ENCODE measurements at places on chromosomes 4 and X.

DNA sequence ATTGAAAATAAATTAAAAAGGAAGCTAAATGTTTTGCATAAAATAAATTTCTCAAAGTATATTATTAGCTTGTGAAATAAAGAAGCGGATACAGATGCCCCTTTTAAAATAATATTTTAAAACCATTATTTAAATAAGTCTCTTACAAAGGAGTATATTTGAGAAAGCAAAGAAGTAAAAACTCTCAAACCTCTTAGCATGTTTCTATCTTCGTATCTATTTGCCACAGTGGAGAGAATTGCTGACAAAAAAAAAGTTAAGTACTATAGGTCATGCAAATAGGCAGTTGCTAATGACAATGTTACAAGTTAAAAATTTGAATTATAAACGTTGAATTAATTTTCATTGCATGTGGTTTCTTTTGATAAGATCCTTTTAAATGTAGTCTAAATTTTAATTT lies 44.5 kb upstream of the PDGFRA start:
- no peak for DNase-seq

DNA sequence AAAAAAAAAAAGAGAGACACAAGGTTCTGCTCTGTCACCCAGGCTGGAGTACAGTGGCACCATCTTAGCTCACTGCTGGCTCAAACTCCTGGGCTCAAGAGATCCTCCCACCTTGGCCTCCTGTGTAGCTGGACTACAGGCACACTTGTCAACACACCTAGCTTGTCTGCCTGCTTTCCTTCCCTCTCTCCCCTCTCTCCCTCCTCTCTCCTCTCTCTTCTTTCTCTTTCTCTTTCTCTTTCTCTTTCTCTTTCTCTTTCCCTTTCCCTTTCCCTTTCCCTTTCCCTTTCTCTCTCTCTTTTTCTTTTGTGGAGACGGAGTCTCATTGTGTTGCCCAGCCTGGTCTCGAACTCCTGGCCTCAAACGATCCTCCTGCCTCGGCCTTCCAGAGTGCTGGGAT lies 132.1 kb downstream of the DIPK2B start:
- no peak for DNase-seq

- no peak for DNase-seq
Observed at GRCh38 chrX:120334603-120335002, 23.3 kb upstream of the TMEM255A start.

DNA sequence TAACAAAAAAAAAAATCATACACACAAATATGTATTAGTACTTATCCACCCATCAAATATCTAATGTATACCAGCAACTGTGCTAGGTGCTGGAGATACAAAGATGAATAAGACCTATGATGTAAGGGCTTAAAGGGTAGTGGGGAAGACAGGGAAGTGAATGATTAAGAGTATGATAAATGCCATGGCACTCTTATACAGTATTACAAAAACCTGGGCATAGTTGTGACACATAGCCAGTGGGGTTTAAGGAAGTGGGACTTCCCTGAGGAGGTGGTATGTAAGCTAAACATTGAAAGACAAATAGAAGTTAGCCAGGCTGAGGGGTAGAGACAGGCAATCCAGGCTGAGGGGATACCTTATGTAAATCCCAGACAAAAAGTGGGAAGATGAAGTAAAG lies 23.5 kb downstream of the CHM start:
- DNase-seq = no peak

GRCh38 chr4:41538887-41539498 lies 1.0 kb downstream of the LIMCH1 start:
- DNase-seq = no peak

DNA sequence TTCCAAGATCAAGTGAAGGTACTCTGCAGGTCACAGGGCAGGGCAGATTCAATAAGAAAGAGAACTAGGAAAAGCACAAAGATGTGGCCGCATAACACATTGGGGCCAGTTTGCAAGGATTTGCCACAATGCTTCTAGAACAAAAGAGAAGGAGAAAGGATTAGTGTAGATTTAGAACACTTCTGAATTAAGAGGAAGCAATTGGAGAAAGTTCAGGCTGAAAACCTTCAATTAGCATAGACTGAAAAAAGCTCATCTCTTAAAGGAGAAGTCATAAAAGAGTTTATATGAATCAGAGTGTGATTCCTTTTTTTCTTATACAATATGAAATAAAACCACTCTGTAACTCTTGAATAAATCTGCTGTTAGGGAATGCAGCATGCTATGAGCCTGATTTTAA lies 215.6 kb upstream of the FAT1 start:
- no peak for DNase-seq

- no peak for DNase-seq
Observed at GRCh38 chr4:142128529-142128928, 492.1 kb downstream of the IL15 start.

GRCh38 chr4:144480068-144480467 lies 165.9 kb upstream of the HHIP start:
- no peak for DNase-seq

DNA sequence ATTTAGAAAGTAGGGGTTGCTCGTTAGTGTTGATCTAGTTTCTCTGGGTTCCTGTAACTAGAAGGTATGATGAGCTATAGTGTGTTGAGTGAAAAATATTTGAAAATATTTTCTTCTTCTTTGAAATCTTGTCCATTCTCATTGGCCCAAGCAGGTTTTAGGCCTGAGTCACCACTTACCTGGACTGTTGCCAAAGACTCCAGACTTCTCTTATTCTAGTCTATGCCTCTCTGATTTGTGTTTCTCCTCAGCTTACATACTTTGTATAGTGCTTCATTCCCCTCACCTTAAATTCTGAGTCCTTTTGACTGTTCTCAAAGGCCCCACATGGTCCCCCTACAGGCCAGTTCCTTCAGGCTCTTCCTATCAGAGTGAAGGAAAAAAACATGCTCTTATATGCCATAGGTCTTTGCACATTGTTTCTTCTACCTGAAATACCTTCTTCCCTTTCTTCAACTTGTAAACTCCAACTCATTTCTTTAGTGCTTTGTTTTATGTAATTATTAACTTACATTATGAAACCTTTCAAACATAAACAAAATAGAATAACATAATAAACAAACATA lies 258.2 kb downstream of the PPP1R2C start:
- no peak for DNase-seq

DNA sequence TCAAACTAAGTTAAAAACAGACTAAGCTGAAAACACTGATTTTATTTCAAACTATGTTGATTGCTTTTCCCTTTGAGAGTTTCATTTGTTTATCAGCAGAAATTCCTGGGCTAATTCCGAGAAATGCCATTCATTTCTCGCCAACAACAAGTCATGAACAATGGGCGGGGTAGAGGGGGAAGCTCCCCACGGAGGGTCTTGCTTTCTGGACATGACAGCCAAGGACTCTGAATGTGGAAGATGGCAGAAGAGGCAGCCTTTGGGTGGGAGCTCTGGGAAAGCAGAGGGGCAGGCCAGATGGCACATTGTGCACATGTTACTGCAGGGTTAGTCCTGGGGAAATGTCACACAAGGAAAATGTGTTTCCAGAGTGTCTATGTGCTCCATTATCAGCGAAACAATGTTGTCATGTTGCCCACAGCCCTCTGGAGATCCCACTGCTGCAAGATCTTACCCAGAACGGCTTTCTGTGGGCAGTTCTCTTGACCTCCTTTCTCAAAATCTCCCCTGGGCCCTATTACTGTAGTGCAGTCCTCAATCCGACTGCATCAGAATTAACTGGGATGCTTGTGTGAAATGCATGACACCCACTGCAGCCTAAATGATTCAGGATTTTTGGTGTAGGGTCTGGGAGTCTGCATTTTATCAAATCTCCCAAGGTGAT lies 45.0 kb downstream of the CHRDL1 start:
- no peak for DNase-seq

GRCh38 chr4:2809610-2810180 lies 16.8 kb downstream of the SH3BP2 start:
- DNase-seq = no peak

GRCh38 chr4:89898304-89898716 lies 3.7 kb downstream of the MMRN1 start:
- DNase-seq = no peak

GRCh38 chr4:152309418-152309817 lies 226.5 kb downstream of the FBXW7 start:
- DNase-seq = no peak

GRCh38 chr4:181018913-181019312 lies 1224.3 kb upstream of the TENM3 start:
- DNase-seq = no peak
